ENCODE measurements at places on chromosomes 2 and 18. TPM values are rescaled to one million over a fixed set of nuclear protein-coding genes. Genes with fewer than 3 reads are reported as not detected.
A peak's percentile ranks its signal among the peaks of the same experiment; 100 is the strongest.

DNA sequence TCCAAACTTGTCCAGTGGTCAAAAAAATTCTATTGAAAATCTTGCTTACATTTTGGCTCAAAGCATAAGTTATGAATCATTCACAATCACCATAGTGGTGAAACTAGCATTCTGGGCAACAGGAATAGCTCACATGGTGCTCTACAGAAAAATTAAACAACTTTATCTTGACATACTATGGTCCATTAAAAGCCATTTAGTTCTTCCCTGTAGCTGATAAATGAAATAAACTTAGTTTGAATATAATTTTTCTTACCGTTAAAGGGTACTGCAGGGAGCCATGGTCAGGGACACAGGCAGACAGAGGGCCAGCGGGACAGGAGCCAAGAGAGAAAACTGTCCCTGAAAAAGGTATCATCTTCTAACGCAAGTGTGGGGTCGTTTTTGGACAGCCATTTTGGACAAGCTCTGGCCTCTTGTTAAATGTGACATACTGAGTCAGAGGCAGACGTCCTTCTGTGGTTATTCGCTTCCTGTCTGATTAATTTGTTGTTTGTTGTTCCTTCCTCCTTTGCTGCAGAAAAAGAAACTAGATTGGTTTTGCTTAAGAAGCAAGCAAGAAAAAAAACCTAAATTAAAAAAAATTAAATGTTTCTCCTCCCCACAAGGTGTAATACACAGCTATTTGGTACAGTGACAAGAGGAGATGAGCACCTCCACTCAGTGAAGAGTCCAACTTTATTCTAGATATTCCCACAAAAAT is at the start of gene WIPF1:
WIPF1 (minus strand) TSS at position 460 of the 703 bp plus-strand sequence. CDS start 12,231 bp downstream, outside the sequence.
- no peaks in the 10 kb centered on the region for H3K27me3 ChIP-seq
- peak within 1 kb of the TSS; percentile 58 for H3K4me3 ChIP-seq
- H3K4me1 ChIP-seq, result peaks cover 57% of the 10 kb centered on the region
- DNase-seq, result peak; percentile 38
- peak within 1 kb of the TSS; percentile 89 for H3K27ac ChIP-seq
- peaks cover 6% of the 10 kb centered on the region for H3K36me3 ChIP-seq

- peaks cover 7% of the 10 kb centered on the region for H3K4me1 ChIP-seq
- no peak overlapping the region for H3K4me3 ChIP-seq
- no peak overlapping the region for H3K27ac ChIP-seq
- H3K27me3 ChIP-seq, result no peaks in the 10 kb centered on the region
- DNase-seq, result no peak
Observed at GRCh38 chr2:219286436-219287115, 7.4 kb downstream of the DNAJB2 start.

DNA sequence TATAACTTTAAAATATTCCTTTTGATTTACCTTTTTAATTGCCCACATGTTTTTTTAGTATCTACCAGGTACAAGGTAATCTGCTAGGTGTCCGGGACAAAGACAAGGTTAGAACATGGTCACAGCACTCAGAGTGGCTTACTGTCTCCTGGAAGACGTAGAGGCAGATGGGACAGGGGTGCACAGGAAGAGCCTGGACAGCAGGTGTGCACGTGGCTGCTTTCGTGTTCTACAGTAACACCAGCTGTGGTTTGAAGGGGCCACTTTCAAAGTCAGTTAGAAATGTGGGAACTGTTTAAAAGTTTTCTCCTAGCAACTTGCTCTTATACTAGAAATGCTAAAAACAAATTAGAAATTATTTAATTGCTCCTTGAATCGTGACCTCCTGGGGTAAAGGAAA is 102.9 kb upstream of the ALPP start:
- DNase-seq, result no peak
- no peaks in the 10 kb centered on the region for H3K4me1 ChIP-seq
- peaks cover 6% of the 10 kb centered on the region for H3K36me3 ChIP-seq

DNA sequence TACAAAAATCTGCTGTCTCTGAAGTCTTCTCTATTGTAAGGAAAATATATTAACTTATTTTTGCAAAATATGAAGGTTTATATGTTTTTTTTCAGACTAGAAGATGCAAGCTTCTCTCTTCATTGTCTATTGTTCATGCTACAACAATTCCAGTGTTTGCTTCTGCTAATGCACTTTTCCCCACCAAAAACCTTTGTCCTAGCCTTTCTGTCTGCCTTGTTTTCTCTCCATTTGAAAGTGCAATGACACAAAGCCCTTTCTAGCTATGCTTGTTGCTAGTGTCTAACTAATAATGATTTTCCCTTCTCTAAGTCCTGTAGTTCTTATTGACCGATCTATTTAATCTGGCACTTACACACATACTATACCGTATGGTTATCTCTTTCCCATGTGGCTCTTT is 369.5 kb upstream of the CELF4 start:
- H3K4me3 ChIP-seq, result no peak overlapping the region
- no peak for DNase-seq

The GALR1 gene
- total RNA-seq, result not detected

Measured in T-cell (primary cell).